ENCODE measurements at places on chromosomes 11 and 22.
A peak's percentile ranks its signal among the peaks of the same experiment; 100 is the strongest.

DNA sequence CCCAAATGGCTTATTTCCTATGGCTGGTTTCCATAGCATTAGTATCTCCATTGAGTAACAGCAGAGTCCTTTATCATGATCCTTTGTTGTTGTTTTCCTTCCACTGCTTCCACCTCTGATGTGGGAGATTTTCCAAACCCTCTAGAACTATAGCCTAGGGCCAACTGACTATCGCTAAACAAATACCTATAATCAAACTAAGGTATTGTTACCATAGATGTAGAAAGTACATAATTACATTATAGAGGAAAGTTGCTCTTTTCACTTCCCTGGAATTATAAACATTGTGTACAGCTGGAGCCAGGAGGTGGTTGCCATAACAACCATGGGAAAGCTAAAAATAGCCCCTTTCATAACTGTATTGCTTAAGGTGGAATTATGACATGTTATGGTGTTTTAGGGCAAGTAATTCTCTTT, 47.0 kb upstream of the ALKBH3 start:
- no peak for DNase-seq

DNA sequence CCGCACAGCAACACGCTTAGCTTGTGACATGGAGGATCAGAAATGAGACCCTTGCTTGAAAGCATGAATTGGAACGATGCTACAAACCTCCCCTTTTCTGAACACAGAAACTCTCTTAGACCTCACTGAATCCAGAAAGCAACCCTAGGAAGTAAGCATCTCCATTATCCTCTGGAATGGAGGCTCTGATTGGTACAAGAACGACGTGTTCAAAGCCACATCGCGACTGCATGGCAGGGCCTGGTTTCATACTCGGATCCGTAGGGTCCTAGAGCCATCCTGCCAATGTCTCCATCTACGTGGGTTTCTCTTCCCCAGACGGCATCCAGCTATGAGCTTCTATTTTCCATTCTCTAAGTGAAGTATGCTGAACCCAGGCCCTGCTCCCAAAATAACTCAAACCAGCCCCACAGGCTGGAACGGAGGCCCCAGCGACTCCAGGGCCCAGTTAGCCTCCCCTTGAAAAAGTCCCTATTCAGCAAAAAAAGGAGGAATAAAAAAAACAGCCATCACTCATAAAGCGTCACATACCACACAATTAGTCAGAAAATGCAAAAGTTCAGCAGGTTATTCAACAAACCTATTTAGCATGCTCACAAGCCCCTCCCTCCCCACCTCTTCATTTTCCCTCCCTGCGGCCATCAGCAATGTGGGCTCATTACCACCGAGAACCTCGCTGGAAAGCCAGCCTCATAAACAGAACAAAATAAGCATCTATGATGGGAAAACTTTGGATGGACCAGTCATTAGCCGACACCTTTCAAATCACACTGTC, 7.1 kb upstream of the MN1 start:
- DNase-seq = no peak

- no peak for DNase-seq
These were observed 5.7 kb downstream of the RSF1 start for GRCh38 chr11:77814848-77815247.

- DNase-seq = no peak
These were observed 134.4 kb downstream of the APOL5 start for GRCh38 chr22:35852076-35852475.

GRCh38 chr11:31480930-31481329, 28.5 kb downstream of the IMMP1L start:
- DNase-seq = no peak

DNA sequence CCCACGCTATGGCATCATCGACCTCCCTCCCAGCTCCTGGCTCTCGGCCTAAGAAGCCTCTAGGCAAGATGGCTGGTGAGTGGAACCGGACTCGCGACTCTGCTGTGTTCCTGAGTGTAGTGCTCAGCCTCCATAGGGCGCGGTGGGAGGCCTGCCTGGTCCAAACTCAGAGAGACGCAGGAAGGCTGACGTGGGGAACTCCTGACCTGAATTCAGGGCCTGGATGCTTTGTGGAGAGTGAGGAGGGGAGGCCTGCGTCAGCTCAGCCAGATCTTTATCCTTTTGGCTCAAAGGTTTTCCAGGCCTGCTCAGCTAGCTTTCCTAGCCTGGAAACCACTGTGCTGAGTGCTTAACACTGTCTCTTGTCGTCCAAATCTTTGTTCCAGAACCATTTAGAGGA, 8.0 kb downstream of the TIRAP start:
- DNase-seq = no peak

DNA sequence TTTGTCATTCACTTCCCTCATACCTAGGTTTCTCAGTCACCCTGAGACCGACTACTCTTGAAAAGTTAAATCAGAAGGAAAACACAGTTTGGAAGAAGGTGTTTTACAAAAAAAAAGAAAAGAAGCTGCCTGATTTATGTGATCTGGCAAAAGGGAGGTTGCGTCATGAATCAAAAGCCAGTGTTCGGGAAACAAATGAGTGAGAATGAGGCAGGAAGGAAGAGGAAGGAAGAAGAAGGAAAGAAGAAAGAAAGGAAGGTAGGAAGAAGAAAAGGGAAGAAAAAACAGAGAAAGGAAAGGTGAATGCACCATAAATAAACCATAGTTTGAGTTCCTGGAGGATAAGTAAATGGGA, 314.6 kb downstream of the BLID start:
- no peak for DNase-seq

GRCh38 chr22:41534219-41534618, 10.1 kb downstream of the POLR3H start:
- no peak for DNase-seq

- no peak for DNase-seq
These were observed 56.6 kb upstream of the SLC22A12 start for GRCh38 chr11:64534391-64534801.

GRCh38 chr11:68552542-68552941, 92.0 kb downstream of the PPP6R3 start:
- no peak for DNase-seq

GRCh38 chr22:44188986-44189630, 8.4 kb downstream of the PARVG start:
- DNase-seq = no peak

DNA sequence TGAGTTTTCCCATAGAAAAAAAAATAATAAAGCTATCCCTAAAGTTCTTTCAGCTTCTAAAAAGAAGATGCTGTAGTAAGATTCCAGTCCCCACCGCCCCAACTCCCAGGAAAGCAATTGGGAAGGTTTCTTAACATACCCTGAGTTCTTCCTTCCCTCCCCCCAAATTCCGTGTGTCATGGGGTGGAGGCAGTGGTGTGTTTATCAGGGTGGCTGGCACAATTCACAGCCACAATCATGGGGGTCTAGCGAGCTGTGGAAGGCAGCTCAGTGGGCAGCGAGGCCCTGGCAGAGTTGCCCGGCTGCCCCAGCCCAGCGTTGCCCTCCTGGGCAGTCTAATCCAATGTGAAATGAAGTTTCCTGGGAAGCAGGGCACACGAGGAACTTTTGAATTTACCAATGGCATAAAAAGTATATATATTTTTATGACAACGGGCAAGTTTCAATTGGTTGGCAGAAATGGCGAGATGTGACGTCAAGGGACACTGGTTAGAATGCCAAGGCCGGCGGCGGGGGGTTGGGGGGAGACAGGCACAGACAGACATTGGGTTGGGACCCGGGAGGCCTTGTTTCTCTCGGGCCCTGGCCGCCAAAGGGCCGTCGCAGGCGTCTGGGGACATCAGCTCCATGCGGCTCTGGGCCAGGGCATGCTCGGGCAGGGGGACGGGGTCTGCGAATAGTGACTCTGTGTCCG, 80.7 kb upstream of the PPARA start:
- DNase-seq = no peak

GRCh38 chr22:26377170-26377830, 51.8 kb upstream of the ASPHD2 start:
- no peak for DNase-seq

- DNase-seq = no peak
These were observed 1.9 kb upstream of the NDUFC2 start for GRCh38 chr11:78081583-78081982.

GRCh38 chr11:128616161-128616560, 28.8 kb upstream of the ETS1 start:
- DNase-seq = no peak

DNA sequence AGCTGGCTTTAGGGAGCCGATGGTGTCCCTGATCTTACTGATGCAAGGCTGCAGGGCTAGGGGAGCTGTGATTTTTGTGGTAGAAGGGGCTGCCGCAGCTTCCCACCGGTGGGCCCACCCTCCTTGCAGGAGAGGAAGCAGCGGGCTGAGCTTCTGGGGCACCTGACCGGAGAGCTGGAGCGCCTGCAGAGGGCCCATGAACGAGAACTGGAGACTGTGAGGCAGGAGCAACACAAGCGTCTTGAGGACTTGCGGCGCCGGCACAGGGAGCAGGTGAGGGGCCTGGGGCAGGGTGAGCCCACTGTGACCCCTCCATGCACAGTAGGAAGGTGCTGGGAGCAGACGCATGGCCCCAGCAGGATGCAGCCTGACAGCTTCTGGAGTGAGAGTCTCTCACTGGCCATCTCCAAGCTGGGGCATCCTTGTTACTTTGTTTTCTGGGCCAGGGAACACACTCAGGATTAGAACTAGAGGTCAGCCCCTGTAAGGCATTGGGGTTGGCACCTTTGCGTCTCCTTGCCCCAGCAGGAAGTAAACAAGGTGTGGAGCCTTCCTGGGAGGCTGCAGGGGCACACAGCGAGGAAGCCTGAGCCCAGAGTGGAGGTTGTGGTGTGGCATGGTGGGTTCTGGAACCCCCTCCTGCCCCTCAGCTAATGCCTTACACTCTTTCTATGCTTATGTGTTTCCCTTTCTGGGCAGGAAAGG, 66.7 kb downstream of the CEP164 start:
- no peak for DNase-seq

DNA sequence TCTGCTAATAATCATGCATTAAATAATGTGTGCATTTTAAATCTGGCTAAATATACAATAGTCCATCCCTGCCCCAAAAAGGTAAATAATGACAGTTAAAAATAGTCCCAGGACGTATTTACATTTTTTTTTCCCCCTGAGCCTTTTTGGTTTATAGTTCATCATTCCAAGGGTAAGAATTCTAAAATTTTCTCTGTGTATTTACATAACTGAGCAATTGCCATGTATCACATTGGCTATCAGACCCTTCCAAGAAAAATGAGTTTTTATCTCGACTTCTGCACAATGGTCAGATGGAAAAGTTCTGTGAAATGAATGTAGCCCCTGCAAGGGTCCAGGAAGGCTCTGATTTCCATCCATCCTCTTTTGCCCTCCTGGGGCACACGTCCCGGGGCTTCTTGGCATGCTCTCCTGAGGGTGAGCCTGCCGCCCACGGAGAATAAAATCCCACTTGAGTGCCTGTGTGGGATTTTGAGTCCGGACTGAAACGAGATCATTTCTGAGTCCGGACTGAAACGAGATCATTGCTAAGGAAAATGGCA, 94.1 kb upstream of the ANO1 start:
- DNase-seq = no peak

GRCh38 chr11:65639623-65640482, 2.0 kb downstream of the SIPA1 start:
- DNase-seq = no peak

GRCh38 chr11:12746593-12747097, 72.4 kb downstream of the TEAD1 start:
- peak; percentile 87 for DNase-seq

DNA sequence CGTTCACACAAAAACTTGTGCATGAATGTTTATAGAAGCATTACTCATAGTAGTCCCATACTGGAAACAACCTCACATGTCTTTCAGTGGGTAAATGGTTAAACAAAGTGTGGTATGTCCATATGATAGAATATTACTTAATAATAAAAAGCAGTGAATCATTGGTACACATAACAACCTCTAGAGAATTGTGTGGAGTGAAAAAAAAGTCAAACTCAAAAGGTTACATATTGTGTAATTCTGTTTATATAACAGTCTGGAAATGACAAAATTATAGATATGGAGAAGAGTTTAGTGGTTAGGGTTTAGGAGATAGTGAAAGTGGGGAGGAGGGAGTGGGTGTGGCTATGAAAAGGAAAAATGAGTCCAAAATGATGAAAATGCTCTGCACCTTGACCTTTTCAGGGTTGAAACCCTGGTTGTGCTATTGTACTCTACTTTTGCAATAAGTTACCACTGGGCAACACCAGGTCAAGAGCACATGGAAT, 243.4 kb upstream of the DDI1 start:
- no peak for DNase-seq

- no peak for DNase-seq
These were observed 8.2 kb downstream of the CREB3L1 start for GRCh38 chr11:46285594-46286033.

GRCh38 chr11:64870176-64870892, 8.1 kb downstream of the EHD1 start:
- DNase-seq = no peak

- DNase-seq = no peak
These were observed 236.4 kb downstream of the CNTN5 start for GRCh38 chr11:99257131-99257530.

DNA sequence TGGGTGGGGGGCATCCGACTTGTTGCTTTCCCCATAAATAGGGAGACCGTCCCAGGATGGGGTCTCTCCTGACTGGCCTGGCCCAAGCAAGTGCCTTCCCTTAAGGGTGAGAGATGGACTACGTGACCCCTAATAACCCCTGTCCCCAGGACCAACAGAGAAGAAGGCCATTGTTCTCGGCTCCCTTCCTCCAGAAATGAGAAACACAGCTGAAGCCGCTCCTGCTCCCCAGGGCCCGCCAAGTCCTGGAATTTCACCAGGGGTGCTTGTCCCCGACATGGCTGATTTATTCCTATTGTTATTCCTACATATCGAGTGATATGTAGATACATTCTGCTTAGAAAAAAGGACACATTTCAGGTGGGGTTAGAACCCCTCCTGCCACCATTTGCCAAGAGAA, 100.8 kb downstream of the TP53I11 start:
- DNase-seq = no peak

DNA sequence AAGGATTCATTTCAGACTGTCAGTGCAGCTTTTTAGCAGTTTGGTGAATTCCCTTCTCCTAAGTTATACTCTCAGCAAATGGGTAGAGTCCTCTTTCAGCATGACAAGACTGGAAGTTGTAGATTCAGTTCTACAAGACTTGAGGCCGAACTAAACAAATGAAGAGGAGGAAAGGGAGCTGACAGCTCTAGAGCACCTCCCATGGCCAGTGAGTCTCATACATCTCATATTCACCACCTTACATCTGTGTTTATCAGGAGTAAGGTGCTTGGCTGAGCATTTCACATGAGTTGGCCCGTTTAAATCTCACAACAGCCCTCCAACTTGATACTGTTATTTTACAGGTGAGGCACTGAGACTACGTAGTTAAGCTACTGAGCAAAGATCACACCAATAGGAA, 30.4 kb downstream of the SEZ6L start:
- DNase-seq = no peak

- DNase-seq = no peak
These were observed 5.3 kb upstream of the BRSK2 start for GRCh38 chr11:1384199-1384970.

DNA sequence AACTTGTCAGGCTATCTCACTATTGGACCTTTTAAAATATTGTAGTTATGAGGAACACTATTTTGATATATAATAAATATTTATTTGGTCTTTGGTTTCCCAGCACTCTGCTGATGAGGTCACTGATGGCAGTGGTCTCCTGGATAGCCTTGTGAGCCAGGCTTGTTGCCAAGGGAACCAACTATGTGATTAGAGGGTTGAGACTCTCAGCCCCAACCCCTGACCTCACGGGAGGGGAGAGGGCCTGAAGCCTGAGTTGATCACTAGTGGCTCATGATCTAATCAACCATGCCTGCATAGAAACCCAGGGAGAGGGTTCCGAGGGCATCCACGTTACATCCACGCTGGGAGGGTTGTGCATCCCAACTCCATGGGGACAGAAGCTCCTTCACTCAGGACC, 10.8 kb downstream of the PANX1 start:
- DNase-seq = no peak

- no peak for DNase-seq
These were observed 699.1 kb downstream of the KCNA4 start for GRCh38 chr11:29317694-29318093.
